Kasumi-1 (cell line): ENCODE measurements at places on chromosomes 3 and 15.

DNA sequence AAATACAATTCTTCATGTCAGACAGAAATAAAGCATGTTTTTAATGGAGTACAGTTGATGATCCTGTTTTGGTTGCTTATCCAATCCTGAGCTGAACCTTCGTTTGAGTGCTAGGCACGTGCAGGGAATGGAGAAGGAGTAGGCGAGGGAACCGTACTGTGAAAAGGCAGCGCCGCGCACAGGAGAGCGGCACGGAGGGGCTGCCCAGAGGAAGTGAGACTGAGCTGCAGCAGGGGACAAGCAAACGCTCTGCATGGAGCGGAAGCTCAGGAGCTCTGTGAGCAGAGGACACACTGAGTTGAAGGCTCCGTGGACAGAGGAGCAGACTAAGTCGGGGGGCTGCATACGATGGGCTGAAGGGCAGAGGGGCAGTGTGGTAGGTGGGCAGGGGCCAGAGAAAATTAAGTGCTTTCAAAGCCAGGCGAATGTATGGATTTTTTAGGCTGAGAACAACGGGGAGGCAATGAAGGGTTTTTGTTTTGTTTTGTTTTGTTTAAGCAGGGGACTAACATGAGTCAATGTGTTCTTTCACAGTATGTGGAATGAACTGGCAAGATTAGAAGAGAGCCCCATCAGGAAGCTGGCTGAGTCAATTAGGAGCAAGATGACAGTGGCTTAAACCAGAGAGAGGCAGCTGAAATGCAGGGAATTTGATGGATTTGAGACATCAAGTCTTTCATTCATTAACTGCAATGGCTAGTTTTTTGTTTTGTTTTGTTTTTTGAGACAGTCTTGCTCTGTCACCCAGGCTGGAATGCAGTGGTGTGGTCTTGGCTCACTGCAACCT is 23.8 kb upstream of the TM2D3 start:
- no peak for DNase-seq

DNA sequence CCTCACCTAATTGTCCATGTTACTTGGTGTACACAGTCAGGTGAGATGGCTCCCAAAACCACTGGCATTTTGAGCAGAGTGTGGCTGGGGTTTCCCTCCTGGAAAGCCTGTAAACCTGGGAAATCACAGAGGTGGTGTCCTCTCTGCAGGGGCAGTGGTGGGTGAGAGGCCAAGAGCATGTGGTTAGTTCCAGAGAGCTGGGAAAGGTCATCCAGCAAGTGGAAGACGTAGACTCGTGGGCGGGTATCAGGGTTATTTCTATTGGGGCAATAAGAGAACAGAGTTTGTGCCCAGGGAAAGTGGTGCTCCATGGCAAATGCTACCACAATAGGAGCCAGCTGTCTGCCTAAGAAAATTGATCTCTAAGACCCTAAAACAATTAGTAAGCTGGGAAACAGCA is 44.6 kb upstream of the LIMD1 start:
- DNase-seq, result no peak

DNA sequence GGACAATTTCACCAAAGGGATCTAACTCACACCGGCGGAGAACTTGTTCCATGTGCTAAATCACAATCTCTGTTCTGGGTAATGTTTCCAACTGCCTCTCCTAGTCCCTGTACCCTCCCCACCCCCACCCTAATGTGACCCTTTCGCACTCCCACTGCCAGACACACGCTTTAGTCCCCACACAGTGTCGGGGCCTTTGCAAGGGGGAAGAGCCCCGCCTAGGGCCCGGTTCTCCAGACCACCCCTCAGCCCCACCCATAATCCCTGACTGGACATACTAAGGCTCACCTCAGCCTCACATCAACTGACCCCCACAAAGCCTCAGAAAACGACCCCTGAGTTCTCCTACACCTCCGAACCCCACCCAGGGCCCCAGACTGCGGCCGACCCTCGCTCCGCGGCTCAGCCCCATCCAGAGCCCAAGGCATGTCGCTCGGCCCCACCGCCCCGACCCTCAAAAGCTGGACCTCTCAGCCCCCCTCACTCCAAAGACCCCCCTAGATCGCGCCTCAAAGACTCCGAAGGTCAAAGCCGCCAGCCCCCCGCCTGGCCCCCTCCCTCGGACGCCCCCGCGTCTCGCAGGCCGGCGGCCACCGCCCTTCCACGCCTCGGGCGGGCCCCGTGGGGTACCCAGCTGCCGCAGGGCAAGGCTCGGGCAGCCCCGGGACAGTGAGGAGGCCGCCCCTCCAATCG is 72.0 kb upstream of the MAP4 start:
- DNase-seq, result peak; percentile 24

DNA sequence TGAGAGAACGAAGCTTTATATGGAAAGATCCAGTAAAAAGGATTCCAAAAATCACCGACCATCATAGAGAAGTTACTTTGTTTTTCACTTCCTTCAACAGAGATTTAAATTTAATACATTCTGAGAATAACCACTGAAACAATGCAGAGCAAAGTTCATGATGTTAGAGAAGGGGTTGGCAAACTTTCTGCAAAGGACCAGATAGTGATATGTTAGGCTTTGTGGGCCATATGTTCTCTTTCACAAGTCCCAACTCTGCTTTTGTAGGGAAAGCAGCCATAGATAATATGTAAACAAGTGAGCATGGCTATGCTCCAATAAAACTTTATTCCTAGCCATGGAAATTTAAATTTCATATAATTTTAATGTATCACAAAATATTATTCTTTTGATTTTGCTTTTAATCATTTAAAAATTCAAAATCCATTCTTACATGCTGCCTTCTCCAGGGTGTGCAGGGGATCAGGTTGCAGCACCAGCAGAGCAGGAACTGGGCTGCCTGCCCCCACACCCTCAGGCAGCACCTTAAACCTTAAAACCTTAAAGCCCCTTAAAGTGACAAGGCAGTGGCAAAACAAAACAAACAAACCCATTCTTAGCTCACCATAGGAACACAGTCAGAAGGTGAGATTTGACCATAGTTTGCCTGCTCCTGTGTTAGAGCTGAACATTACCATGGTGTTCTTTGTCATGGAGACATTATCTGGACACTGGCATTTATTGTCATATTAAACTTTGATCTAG is 16.9 kb upstream of the IGSF10 start:
- no peak for DNase-seq

DNA sequence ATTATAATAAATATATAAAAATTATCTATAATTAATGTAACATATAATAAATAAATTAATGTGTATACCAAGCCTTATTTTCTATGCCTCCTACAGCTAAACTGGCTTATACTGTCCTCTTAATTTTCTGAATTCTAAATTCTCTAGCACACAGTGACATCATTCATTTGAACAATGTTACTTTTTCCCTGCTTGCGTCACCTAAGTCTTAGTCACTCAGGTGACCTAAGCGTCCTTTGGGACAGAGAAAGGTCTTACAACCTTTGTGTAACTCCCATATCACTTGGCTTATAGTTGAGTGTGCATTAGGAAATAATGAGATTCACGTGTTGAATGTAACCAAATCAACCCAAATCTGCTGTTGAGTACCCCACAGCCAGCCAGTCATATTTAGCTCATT is 48.5 kb upstream of the KCNMB2 start:
- no peak for DNase-seq

- no peak for DNase-seq
Observed at GRCh38 chr15:73210630-73211029, 158.1 kb downstream of the HCN4 start.

GRCh38 chr3:159609625-159610024 is 379.0 kb upstream of the IL12A start:
- DNase-seq, result no peak

GRCh38 chr15:41438206-41438605 is 21.3 kb downstream of the RTF1 start:
- no peak for DNase-seq

DNA sequence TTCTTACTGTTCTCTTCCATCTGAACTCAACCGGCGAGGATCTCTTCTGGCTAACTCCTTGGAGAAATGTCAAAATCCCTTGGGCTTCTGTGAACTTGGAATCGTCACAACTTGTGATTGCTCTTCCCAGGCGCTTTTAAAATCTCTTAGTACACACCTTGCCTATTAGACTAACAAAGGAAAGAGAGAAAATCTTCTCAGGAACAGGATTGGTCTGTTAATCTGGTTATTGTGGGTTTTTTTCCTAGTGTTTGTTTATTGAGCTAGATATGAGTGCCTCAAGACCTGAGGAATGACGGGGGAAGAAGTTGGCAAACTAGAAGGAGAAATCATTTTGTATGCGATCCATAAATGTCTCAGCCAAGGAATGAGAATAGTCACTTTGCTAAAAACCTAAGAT is at the start of gene ATP13A5:
TSS of gene ATP13A5 (minus strand) at position 48 of the 400 bp plus-strand sequence. CDS start at position 20, 28 bp downstream.
- no peak for DNase-seq

- DNase-seq, result no peak
Observed at GRCh38 chr3:38743043-38743442, 73.0 kb downstream of the SCN10A start.

GRCh38 chr15:90873488-90873997 is 5.2 kb downstream of the FURIN start:
- DNase-seq, result no peak

DNA sequence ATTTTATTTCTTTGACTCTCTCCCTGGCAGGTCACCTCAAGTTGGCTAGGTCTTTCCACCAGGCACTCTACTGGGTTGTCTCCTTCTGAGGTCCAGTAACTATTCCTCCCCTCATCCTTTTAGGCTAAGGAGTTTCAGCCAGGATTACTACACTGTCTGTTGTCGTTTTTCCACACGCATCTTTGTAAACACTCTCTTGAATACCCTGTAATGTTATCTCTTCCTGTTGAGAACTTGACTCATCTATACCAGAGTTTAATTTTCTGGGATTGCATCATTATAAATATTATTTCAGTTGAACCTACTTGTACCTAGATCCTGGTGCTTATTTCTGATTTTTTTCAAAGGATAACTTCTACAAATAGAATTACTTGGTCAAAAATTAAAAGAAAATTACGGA is 138.3 kb downstream of the SQOR start:
- no peak for DNase-seq

DNA sequence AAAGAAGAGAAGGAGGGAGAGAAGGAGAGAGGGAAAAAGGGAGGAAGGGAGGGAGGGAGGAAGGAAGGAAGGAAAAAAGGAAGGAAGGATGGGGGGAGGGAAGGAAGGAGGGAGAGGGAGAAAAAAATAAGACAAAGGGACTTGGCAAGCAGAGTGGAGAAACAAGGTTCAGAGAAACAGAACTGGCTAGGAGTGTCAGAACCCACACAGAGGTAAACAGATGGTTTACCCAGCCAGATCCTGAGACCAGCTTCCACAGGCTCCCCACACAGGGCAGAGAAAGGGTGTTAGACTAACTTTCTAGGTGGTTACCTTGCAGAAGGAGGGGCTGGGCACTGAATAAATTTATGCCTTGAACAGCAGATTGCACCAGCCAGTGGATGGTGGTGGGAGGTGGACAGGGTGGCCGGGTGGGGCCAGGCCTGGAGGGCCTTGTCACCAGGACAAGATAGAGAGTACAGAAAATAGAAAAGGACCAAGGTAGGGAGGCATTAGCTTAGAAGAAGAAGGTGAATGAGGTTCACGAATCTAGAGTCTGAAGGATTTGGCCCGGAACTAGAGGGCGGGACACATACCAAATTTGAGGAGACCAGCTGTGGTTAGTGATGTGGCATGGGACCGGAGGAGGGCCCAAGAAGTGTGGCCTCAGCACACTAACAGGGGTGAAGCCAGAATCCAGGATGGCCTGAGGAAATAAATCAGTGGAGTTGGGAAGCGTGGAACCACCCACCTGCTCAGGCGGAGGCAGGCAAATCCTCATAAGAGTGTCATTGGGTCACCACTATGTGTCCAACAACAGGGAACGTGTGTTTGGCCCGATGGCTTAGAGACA is 1.2 kb upstream of the TM4SF1 start:
- DNase-seq, result no peak

- DNase-seq, result no peak
Observed at GRCh38 chr15:66210684-66211083, 42.9 kb downstream of the MEGF11 start.

GRCh38 chr3:190595179-190595795 is 81.4 kb downstream of the IL1RAP start:
- no peak for DNase-seq

- DNase-seq, result no peak
Observed at GRCh38 chr15:64502551-64502950, 42.2 kb downstream of the ZNF609 start.

- no peak for DNase-seq
Observed at GRCh38 chr15:63367900-63368299, 13.7 kb downstream of the CA12 start.
